Activated CD4-positive, alpha-beta T cell treated with anti-CD3 and anti-CD28 coated beads, Interleukin-2, amount 50 U/mL, for 24 hours (primary cell): ENCODE measurements at places on chromosomes 1 and 21.

GRCh38 chr1:100449477-100449876 lies 88.5 kb upstream of the GPR88 start:
- no peak for DNase-seq

- no peak for DNase-seq
Measured at GRCh38 chr1:108716437-108717230, 3.9 kb downstream of the FNDC7 start.

DNA sequence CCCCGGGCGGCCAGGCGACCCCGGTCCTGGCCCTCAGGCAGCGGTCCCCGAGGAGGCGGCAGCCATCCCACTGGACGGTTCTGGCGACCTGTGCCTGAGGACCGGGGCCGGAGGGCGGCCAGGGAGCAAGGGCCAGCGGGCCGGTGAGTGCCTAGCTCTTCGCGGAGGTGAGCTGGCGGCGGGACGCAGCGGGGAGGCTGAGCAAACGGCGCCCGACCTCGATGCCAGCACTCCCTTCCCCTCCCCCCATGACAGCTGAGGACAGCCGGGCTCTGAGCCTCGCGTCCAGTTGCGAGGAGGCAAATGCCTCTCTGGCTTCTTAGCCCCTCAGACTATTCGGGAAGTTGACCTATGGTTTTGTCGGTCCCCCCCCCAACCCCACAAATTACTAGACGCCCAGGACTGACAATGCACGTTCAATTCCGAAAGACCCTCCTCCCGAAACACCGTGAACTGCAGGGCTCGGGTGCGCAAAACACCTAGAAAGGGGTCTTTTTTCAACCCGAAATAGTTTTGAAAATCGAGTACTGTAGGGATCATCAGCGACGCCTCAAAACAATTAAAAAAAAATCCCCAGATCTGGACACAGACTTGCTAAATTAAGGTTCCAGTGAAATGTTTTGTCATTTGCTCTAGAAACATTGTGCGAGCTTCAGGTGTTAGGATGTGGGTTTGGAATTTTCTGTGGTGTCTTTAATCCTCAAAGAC lies 8.3 kb downstream of the CDKN2C start:
- no peak for DNase-seq

DNA sequence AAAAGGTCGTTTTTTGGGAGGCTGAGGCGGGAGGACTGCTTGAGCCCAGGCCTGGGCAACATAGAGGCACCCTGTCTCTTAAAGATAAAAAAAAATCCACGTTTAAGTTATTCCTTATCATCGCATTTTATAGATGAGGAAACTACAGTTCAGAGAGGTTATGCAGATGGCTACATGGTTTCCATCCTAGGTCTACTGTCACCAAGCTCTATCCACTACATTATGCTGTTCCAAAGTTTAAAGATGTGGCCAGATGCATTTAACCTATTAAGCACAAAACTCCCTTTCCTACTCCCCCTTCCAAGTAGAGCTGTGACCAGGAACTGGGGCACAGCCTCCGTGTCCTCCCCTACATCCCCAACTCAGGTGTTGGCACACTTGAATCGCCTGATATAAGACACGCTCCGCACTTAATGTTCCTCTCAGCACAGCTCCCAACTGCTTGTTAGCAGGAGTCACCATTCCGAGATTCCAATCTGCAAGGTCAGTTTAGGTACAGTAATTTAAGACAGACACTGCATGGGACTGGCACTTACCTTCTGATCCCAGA lies 1.3 kb downstream of the TAF5L start:
- no peak for DNase-seq

GRCh38 chr1:247089616-247090375 lies 11.2 kb upstream of the ZNF670 start:
- DNase-seq = no peak

DNA sequence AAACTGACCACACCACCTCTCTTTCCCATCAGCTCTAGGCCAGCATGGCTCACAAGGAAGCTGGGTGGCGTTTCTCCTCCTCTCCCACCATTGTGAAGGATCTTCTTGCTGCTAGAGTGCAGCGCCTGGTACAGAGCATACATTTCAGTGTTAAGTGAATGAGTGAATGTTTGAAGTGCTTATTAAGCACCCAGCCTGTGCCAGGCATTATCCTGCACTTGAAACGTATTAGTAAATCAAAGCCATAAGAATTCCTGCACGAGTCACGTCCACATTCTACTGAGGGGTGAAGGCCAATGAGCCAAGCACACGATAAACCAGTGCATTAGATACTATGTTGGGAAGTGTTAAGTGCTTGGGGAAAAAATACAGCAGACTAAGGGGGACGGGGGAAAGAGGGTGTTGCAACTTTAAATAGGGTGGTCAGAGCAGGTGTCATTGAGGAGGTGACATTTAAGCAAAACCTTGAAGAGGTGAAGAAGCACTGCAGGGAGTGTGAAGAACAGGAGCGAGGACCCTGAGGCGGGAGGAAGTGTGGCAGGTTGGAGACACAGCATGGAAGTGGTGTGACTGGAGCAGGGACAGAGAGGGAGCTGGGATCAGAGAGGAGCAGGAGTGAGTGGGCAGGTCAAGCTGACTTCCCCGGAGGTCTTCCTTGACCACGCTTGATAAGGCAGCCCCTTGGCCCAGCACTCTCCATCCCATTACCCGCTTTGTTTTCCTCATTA lies 48.5 kb upstream of the LRRN2 start:
- no peak for DNase-seq

DNA sequence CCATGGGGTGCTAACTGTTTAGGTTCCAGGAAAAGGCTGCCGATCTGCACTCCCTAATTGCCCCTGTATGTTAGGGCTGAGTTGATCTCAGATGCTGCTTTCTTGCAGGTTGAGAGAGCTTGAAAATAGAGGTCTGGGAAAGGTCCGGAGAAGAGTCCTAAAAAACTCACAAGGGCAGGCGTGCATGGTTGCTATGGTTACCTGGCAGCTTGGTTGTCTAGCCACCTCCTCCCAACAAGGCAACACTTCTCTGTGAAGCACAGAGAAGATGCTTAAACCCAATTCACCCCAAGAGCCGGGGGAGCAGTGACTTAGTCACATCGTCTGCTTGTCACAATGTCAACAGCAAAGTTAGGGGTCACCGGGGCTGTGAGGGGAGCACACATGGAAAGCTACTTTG lies 31.0 kb upstream of the LRRC52 start:
- DNase-seq = no peak

GRCh38 chr1:47783638-47784496 lies 213.3 kb downstream of the TRABD2B start:
- no peak for DNase-seq

GRCh38 chr1:156794506-156795373 lies 21.9 kb downstream of the SH2D2A start:
- no peak for DNase-seq

DNA sequence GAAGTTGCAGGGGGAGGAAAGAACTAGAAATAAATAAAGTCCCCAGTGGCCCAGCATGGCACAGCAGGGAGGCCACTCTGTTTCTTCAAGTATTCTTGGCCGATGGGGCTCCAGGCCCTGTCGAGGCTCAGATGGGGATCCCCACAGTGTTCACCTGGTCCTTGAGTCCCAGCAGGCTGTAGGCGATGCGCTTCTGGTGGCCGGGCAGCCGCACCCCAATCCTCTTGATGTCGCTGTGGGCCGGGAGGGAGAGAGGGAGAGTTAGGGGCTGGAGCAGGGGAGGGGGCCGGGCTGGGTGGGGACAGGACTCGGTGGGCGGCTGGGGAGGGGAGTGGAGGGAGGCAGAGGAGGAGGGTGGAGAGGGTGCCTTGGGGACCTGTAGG lies 30.8 kb downstream of the EPHA2 start:
- no peak for DNase-seq

- no peak for DNase-seq
Measured at GRCh38 chr1:5516756-5517155, 475.5 kb downstream of the NPHP4 start.

GRCh38 chr1:27864264-27864895 lies 8.0 kb upstream of the THEMIS2 start:
- no peak for DNase-seq

- DNase-seq = no peak
Measured at GRCh38 chr1:8691662-8692061, 125.8 kb downstream of the RERE start.

DNA sequence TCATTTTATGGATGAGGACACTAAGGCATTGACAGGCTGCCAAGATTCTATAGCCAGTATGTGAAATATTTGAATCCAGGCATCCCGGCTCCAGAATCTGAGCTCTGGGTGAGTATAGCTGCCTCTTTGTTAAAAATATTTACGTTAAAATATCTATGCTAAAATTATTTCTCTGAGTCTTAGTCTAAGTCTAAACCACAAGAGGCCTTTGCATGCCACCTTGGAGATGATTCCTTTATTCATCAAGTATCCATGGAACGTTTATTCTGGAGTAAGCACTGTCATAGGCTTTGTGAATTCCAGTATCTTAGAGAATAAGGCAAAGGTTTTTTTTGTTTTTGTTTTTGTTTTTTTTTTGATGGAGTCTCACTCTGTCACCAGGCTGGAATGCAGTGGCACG lies 116.4 kb downstream of the GREM2 start:
- DNase-seq = no peak

DNA sequence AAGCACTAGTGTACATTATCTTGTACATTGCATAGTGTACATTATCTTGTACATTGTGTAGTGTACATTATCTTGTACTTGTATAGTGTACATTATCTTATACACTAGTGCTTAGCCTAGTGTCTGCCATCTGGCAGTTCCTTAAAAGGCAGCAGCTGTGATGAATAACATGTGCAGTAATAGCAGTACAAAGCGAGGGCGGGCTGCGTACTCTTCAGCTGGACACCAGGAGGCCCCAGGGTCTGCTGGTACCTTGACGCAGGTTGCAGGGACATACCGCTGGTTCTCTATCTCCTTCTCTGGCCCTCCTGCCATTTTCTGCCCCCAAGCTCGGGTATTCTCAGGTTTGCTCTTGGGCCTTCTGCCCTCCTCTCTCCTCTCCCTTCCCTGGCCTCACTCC lies 149.6 kb downstream of the SEC16B start:
- DNase-seq = no peak

DNA sequence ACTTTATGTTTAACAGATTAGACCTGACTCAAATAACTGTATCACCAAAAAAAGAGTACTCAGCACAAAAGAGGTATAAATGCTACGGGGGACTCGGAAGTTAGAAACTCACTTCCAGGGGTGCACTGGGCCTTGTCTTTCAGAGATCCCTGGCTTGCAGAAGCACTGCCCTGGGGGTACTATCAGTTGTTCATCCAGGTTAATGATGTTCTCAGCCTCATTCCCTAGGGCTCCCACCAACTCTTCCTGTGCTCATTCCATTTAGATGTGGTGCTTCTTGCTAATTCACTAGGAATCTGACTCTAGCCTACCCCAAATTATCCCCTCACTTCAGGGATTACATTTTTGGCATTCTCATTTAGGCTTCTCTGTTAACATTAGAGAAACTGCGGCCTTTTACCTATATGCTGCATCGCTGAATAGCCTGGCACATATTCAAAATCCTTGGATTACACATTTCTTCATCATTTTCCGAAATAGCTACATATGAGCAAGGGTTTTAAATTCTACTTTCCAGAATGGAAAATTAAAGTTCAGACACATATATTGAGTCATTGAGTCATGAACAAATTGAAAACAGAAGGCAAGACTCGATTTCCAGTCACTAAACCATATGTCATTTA lies 338.5 kb downstream of the KCTD3 start:
- no peak for DNase-seq

- no peak for DNase-seq
Measured at GRCh38 chr1:180218806-180219765, 11.0 kb upstream of the LHX4 start.

DNA sequence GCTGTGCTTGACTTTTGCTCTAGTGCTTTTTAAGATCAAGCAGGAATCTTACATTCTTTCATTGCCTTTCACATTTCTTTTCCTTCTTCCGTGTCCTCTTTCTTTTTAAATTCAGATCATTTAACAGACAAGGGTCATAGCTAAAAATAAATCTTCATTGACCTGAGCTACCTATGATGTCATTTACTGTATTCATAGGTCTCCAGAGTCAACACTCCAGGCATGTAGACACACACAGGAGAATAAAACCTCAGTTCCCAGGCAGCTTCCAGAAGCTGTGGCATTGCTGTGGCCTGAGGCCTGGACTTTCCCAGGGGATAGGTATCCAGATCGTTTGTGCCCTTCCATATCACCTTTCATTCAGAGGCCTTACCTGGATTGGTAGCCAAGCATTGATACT lies 38.5 kb upstream of the ENAH start:
- DNase-seq = no peak

DNA sequence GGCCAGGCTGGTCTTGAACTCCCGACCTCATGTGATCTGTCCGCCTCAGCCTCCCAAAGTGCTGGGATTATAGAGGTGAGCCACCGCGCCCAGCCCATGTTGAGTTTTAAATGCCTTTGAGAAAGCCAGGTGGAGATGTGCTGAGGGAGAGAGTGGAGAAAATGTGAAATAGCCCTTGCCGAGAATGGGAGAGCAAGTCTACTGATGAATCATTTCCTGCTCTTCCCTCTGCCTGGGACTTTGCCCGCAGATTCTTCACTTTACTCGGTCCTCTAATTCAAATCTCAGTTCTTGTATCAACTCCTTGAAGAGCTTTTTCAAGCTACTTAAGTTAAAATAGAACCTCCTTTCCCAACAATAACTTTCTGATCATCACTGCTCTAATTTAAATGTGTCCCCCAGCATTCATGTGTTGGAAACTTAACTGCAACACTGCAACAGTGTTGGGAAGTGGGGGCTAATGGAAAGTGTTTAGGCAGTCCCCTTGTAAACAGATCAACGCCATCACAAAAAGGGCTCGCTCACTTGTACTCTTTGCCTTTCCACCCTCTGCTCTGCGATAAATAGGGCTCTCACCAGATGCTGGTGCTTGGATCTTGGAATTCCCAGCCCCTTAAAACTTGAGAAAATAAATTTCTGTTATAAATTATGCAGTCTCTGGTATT lies 27.8 kb downstream of the OSBPL9 start:
- no peak for DNase-seq
